IMR-90 (cell line): ENCODE measurements at places on chromosomes 11 and 22.
A peak's percentile ranks its signal among the peaks of the same experiment; 100 is the strongest.

GRCh38 chr22:50599816-50600455, 657 bp upstream of the MAPK8IP2 start:
- DNase-seq: no peak

DNA sequence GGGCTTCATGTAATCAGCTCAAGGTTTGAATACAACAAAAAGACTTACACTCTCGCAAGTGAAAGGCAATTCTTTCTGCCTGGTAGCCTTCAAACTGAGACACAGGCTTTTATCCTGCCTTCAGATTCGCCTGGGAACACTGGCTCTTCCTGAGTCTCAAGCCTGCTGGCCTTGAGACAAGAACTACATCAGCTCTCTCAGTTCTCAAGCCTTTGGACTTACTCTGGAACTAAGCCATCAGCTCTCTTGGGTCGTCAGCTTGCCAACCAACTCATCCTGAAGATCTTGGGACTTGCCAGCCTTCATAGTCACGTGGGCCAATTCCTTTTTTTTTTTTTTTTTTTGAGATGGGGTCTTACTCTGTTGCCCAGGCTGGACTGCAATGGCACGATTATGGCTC, 35.7 kb upstream of the LRRC10B start:
- DNase-seq: peak; percentile 26

- DNase-seq: no peak
These were observed 27.2 kb upstream of the MS4A8 start for GRCh38 chr11:60672255-60672654.

DNA sequence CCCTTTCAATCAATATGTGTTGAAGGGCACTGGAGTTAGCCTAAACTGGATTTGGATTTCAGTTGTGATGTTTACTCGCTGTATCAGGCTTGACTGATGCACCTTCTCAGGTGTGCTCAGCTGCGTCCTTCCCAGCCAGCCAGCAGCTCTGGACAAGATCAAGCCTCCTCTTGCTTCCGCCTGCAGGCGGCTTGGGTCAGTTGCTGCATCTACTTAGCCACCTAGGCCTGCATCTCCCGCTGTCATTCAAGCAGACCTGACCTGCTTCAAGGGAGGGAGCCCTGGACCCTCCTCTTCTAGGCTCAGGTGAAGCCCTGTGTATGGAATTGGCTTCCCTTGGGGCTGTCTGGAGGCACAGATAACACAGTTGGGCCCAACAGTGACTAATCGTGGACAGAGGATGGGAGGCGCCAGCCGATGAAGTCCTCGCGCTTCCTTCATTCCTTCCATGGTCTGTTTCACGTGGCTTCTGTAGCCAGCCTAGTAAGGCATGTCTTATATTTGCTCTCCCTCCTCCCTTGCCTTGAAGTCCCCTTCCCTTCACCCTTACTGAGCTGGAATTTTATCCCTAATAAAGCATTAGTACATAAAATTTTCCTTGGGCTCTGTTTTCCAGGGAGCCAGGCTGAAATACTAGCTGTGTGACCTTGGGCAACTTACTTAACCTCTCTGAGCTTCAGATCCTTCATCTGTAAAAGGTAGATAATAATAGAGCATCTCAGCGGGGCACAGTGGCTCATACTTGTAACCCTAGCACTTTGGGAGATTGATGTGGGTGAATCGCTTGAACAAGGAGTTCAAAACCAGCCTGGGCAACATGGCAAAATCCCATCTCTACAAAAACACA, 2.1 kb upstream of the LHFPL7 start:
- no peak for DNase-seq

DNA sequence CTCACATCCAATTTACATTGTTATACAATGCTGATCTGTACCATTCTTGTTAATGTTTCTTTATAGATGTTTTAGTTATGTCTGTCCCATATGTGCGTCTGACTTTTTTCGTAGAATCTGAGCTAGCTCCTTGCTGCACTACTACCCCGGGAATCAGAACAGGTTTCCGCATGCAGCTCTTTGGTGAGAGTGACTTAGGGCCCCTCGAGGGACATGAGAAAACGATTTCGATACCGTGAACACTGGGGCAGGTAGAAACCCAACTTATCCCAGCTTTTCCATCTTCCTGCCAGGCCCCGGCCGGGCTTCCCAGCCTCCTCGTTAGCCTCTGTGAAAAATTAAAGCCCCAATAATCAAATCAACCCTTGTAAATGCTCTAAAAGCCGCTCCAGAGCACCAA, 23.4 kb upstream of the PKNOX2 start:
- DNase-seq: no peak

DNA sequence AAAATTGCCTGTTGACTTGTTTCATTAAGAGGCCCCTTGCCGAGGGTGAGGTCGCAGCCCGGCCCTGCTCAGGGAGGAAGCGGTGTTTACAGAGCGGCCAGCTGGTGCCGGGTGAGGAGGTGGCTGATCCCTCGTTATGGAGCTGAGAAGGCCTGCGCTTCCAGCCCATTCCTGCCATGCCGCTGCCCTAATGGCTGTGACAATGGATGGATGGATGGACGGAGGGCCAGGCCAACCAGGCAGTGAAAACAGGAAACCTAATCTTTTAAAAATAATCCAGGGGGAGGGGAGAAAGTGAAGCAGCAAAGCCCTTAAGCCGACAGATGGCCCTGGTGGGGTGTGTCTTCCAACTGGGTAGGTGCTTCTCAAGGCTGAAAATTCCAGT, 38.5 kb downstream of the BCR start:
- peak; percentile 62 for DNase-seq

DNA sequence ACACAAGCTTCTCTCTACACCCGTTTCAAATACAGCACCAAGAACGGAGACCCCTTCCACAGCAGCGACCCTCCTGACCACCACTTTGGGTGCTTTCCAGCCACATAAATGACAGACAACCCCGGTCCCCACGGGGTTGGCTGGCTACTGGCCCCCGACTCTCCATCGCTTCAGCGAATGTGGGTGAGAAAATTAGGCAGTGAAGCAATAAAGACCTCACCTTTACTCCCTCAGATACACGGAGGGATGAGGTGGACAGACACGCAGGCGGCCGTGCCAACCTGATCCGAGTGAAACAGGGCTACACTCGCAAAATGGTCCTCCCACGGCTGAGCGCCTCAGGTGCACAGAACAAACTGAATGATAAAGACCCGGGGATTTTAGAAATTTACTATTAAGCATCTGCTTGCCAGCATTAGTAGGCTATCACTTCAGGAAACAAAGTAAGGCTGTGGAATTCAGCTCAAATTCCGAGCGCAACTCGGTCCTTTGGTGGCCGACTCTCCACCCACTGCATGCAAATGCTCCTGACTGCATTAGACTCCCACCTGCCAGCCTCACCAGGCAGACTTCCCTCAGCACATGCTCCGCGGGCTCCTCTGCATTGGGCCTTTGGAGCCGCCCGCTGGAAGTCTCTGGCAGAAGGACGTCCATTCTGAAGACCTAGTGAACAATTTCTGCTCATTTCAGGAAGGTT, 12.8 kb upstream of the EFCAB6 start:
- no peak for DNase-seq

DNA sequence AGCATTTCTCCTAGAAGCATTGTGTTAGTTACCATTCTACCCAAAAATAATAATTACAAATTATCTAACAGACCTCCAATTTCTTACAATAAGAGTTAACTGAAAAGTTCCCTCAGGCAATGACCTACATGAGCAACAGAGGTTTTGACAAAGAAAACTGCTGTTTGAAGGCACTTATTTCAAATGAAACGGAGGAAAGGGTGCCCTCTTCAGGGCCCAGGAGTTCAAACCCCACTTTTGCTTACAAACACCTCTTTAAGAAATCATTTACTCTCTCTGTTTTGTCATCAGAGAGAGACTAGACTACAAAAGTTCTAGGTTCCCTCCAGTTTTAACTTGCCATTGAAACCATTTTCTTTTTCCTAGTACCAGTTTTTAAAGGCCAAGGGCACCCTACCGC, 56.7 kb downstream of the AMBRA1 start:
- peak; percentile 28 for DNase-seq

DNA sequence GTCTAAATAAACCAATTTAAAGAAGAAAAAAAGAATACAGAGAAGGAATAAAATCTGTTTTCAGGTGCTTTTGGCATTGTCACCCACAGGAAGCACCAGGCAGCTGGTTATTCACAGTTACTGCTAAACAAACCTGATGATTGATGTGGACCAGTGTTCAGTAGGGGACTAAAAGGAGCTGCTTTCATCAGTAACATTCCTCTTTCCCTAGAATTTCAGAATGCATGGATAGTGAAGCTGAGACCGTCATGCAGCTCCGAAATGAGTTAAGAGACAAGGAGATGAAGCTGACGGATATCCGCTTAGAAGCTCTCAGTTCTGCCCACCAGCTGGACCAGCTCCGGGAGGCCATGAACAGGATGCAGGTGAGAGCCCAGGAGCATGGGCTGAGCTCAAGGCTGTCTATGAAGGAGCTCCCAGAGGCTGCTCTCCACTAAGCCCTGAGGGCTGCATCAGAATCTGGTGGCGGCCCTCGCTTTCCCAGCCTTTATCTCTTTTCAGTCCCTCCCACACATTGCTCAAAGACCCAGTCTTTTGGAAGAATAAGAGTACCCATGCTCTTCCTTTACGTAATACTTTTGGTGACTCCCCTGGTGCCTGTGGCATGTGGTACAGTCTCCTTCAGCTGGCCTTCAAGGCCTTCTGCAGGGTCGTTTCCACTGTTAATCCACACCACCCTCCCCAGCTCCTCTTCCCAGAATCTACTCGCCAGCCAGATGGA, 69.5 kb downstream of the DBX1 start:
- DNase-seq: no peak

DNA sequence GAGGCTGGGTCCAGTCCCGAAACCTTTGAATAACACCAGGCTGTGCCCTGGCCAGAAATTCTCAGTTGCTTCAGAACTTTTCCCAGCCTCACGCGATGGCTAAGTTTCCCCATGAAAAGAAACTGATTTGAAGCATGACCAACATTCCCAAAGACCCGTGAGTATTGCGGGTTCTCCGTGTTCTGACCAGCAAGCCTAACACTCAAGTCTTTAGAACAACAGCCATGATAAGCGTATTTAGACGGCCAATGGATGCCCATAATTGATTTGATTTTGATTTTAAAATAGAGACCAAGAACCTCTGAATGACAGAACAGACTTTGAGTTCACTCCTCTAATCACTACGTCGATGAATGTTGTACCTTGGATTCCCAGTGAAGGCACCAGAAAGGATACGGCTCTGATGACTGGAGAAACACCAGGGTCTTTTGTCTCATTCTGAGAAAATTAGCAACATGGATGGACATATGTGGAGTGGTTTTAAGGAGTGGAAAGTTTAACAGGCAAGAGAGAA, 43.9 kb downstream of the ZNF280B start:
- no peak for DNase-seq

- no peak for DNase-seq
These were observed 198.4 kb upstream of the SESN3 start for GRCh38 chr11:95429376-95429907.

GRCh38 chr11:79045018-79045799, 395.6 kb downstream of the TENM4 start:
- DNase-seq: no peak

DNA sequence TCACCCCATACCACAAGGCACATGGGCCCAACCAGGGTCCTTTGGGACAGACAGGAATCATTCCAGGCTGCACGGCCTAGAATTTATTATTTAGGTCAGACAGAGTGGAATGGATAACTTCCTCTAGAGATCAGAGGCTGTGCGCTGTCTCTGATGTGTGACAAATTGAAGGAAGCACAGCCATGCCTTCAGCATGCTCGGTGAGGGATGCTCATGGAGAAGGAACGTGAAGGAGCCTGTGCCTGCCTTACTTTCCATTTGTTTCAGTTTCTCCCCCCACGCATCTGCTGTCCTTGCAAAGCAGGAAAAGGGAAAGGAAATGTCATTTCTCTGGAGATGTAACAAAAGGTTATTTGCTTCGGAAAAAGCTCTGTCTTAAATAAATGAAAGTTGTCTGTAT, 644.1 kb downstream of the OPCML start:
- peak; percentile 19 for DNase-seq

GRCh38 chr11:2539371-2540222, 94.8 kb downstream of the KCNQ1 start:
- DNase-seq: no peak

- DNase-seq: no peak
These were observed 84.7 kb upstream of the TP53I11 start for GRCh38 chr11:45035413-45035812.

DNA sequence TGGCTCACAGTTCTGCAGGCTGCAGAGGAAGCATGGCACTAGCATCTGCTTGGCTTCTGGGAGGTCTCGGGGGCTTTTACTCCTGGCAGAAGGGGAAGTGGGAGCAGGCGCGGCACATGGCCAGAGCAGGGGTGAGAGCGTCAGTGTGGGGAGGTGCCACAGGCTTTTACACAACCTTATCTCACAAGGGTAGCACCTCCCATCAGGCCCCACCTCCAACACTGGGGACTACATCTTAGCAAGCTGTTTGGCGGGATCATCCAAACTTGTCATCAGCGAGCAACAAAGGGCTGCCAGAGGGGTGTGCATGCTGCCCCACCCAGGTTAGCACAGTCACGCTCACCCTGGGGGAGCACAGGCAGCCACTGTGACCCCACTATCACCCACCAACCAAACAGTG, 18.9 kb upstream of the YPEL1 start:
- DNase-seq: peak; percentile 12

DNA sequence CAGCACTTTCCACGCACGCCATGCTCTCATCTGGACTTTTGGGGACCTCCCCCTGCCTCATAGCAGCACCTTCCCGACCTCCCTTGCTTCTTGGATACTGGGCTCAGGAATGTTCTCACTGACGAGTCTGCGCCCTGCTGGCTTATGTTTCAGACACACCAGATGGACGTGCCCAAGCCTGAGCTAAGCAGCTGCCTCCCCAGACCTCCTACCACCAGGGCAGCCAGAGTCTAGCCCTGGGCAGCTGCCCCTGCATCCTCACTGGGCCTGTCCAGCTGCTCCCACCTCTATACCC, 13.2 kb upstream of the RGL4 start:
- DNase-seq: no peak

- DNase-seq: no peak
These were observed 8.6 kb downstream of the MYEOV start for GRCh38 chr11:69302447-69303020.
